ENCODE measurements at places on chromosomes 7 and 10.

DNA sequence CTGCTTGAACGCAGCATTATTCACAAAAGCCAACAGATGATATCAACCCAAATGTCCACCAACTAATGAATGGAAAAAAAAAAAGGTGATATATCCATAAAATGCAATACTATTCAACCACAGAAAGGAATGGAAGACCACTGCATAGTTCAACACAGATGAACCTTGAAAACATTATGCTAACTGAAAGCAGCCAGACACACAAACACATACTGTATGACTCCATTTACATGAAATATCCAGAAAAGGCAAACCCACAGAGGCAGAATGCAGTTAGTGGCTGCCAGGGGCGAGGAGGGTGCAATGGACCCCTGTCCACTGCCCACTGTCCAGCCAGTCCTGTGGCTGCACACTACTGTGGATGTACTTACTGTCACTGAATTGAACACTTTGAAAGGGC lies 36.6 kb downstream of the KIAA1549 start:
- no peak for DNase-seq

DNA sequence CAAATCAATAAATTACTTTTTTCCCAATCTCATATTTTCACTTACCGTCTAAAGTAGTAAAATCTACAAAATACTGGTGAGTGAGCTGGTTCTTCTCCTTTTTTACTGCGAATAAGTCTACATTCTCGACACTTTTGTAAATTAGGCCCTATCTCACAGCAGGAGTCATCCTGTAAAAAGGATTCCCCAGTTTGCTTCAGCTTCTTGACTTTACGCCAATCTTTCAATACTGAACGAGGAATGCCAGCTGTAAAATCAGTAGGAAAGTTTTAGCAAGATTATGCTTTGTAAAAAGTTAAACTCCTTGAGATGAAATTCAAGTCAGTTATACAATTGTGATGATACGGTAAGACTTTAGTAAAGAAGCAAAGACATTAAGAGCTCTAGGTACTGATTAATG lies 67.3 kb downstream of the NRBF2 start:
- DNase-seq, result no peak

- DNase-seq, result no peak
These were observed 265.1 kb downstream of the FGFR2 start for GRCh38 chr10:121332829-121333765.

DNA sequence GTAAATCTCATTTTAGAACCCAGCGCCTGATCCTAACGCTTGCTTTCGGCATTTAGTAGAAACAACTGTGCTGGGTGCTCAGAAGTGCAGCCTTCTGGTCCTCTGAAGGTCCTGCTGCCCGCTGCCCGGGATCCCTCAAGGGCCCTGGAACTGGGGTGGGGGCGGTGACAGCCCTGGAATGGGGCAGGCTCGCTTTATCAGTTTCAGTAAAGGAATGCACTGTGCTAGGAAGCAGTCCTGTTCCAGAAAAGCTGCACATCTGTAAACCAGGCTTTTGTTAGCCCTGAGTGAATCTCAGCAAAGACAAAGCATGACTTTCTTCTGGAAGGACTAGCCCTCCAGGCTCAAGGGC lies 254.6 kb downstream of the TNS3 start:
- DNase-seq, result no peak

GRCh38 chr7:70578131-70578530 lies 553.8 kb upstream of the GALNT17 start:
- DNase-seq, result no peak

DNA sequence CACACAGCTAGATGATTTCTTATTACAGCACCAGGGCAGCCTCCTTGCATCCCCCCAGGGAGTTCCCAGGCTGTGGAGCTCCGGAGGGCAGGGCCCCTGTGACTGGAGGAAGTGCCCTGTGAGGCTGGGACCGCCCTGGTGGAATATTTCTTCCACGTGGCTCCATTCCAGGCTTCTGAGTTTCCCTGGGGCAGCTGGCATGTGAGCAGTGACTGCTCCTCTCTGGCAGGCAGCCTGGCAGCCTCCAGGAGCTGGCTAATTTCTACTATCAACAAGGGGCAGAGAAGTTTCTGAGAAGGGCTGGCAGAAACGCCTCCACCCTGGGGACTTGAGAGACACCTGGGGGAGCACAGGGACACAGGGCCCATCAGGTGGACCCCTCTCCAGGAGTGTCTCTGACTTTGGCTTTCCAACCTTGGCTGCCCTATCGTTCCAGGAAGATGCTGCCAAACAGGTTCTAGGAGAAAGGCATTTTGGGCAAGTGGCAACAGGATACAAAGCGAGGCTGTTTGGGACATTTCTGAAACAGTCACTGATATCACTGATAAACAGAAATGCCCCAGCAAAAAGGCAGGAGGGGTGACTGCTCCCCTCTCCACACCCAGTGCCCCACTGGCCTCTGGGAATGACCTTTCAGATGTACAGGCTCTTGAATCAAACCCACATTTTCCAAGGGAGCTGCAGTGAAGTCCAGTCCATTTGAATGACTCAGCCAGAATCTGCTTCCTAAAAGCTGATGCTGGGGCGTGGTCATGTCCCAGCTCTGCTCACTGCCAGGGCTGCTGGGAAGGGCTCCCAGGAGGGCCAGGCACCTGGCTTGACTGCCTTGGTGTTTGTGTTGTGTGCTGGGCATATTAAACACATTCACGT lies 16.1 kb downstream of the MYOF start:
- DNase-seq, result no peak

- no peak for DNase-seq
These were observed 86.0 kb upstream of the PODXL start for GRCh38 chr7:131642429-131642828.

DNA sequence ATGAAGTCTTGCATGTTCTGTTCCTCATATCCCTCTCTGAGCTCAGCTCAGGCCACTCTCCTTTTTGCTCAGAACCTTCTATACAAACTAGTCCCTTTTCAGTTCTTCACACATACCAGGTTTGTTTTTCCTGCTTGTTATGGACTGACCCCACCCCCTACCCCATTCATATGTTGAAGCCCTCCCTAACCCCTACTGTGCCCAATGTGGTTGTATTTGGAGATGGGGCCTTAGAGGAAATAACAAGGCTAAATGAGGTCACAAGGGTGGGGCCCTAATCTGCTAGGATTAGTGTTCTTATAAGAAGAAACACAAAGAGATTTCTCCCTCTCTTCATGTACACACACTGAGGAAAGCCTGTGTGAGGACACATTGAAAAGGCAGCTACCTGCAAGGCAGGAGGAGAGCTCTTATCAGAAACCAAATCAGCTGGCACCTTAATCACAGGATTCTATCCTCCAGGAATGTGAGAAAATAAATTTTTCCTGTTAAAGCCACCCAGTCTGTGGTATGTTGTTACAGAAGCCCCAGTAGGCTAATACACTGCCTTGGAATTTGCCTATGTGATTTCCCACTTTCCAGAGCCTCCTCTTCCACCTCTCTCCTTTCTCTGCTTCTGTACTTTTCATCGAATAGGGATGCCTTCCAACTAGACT lies 67.3 kb upstream of the DNAJB12 start:
- DNase-seq, result no peak

GRCh38 chr10:38102880-38103279 lies 8.7 kb downstream of the ZNF37A start:
- DNase-seq, result no peak

- DNase-seq, result no peak
These were observed 260.6 kb downstream of the CCSER2 start for GRCh38 chr10:84588971-84589370.

DNA sequence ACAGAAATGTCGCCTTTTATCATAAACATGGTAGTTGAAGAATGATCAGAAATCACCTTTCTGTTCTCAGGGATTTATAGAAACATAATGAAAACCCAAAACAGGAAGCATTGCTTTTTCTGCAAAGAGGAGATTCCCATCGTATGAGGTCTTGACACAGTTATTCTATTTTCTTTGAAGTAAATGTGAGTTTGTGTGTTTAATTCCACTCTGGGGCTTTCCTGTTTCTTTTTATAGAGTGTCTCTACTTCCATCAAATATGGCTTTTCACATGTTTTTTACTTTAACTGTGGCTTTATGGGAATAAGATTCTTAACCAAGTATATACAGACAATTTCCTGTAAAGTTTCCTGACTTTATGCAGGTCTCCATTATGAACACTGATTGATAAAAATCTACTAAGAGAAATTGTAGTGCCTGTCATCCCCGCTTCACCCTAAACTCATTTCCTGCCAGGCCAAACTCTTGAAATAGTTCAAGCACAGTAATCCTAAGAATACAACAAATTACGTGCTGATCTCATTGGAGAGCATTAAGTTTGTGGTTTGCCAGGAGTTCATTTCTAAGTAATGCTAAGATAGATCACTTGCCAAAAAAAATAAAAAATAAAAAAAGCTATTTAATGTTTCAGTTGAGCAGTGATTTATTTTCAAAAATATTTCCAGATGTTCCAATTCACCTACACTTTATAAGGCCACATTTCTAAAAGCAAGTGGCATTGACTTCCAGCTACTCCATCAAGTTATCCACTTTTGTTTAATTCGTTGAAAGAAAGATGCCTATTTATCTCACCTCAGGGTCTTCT lies 52.2 kb upstream of the SEC61G start:
- no peak for DNase-seq

DNA sequence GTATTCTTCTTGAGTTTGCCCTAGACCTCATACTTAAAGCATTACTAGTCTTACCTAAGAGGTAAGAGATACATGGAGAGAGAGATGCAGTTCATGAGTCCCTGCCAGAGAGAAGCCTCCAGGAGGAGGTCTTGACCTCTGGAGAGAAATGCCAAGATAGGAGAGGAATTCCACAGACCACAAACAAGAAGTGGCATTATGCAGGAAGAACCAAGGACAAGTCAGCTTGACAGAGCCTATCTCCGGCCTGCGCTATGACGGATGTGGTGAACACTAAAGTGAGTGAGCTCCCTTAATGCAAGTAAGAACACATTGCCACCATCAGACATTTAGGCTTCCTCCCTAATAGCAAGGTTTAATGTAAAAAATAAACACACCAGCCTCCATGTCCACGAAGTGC lies 27.9 kb upstream of the COL1A2 start:
- DNase-seq, result no peak

GRCh38 chr7:24877790-24878311 lies 102.1 kb downstream of the OSBPL3 start:
- DNase-seq, result no peak

DNA sequence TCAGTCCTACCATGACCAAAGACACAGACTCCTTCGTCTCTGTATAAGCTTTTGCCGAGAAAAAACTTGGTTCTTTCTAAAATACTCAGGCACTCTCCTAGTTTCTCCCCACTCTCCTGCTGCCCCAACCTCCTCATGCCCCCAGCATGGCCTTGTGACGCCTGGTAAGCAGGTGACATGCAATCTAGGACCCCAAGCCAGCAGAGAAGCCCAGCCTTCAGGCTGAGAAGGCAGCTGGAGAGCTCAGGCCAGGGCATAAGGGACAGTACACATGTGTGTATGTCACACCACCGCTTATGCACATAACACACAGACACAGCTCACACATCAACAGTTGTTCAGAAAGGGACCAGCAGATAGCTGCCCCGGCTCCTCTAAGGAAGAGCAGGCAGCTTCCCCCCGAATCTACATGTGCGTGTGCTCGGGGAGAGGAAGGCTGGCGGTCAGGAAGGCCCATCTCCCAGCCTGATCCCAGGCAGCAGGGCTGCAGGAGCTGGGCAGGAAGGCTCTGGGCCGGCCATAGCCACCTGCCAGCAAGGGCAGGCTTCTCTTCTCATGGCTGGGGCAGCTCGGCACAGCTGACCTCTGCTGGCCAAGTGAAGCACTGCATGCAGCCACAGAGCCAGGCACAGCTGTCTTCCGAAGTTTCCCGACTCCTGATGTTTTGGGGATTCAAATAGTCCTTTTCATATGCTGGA lies 8.5 kb downstream of the DDX56 start:
- DNase-seq, result peak; percentile 39

GRCh38 chr7:30575910-30576309 lies 18.8 kb upstream of the GARS1 start:
- no peak for DNase-seq

- DNase-seq, result no peak
These were observed 643.4 kb downstream of the AUTS2 start for GRCh38 chr7:70241536-70242175.

GRCh38 chr7:25196132-25196896 lies 32.0 kb downstream of the NPVF start:
- no peak for DNase-seq

DNA sequence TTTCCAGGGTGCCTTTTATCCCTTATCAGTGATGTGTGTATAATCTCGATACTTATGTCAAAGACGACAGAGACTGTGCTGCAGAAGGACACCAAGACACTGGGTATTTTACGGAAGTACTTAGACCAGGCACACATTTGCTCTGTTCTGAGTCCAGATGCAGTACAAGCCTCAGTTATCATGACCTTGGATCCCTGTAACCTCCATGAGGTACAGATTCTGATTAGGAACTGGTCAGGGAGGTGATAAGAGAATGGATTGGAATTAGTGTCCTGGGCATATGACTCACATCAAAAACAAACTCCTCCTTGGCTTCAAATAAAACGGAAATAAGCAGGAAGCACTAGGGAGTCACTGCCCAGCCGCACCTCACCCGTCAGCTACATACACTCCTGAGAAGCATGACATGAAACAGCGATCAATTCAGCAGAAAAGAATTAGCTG lies 146.5 kb downstream of the SFMBT2 start:
- DNase-seq, result no peak

- no peak for DNase-seq
These were observed 52.9 kb downstream of the LYZL2 start for GRCh38 chr10:30576641-30577040.

- no peak for DNase-seq
These were observed 41.4 kb upstream of the NPFFR1 start for GRCh38 chr10:70324951-70325781.

DNA sequence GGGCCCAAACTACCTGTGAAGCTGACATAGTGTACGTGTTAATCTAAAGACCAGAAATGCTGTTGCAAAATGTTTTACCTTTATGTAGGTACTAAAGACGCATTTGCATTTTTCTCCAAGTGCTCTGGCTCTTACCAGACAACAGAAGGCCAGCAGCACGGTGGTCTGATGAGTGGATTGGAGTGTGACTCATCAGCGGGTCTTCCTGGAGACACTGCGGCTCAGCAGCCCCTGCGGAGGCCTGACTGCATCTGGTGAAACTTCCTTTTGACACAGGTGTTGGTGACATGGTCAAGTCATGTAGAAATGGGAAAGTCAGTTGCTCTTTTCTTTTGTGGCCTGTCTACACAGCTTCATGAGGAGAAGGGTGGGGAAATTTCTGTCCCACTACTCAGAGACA lies 723.6 kb downstream of the INHBA start:
- DNase-seq, result no peak

GRCh38 chr10:53127686-53128085 lies 355.1 kb upstream of the MBL2 start:
- no peak for DNase-seq

DNA sequence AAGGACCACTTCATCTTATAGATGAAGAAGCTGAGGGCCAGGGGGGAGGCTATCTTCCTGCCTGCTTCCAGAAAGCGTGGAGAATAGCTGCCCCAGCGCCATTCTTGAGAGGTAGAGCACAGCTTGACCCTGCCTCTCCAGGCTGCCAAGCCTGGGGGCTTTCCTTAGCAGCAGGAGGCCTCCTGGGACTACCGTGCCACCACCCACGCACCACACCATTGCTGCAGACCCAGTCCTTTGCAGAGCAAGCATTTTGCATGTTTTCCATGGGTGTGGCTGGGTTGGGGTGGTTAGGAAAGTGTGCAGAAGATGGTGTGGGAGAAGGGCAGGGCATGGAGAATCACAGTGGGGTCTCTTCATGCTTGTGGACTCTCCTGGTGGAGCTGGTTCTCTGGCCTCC lies 64.9 kb downstream of the TBXAS1 start:
- DNase-seq, result no peak

GRCh38 chr7:5472432-5473315 lies 49.0 kb upstream of the TNRC18 start:
- DNase-seq, result no peak
